ENCODE measurements at places on chromosomes 13 and 19. TPM values are rescaled to one million over a fixed set of nuclear protein-coding genes. Genes with fewer than 3 reads are reported as not detected.

GRCh38 chr13:20997301-20998161 is 63.9 kb downstream of the LATS2 start:
- H3K27me3 ChIP-seq = no peaks in the 10 kb centered on the region
- peak overlapping the region; percentile 53 for H3K4me3 ChIP-seq
- H3K36me3 ChIP-seq = peaks cover 8% of the 10 kb centered on the region
- peaks cover 52% of the 10 kb centered on the region for H3K4me1 ChIP-seq
- peak; percentile 36 for DNase-seq

DNA sequence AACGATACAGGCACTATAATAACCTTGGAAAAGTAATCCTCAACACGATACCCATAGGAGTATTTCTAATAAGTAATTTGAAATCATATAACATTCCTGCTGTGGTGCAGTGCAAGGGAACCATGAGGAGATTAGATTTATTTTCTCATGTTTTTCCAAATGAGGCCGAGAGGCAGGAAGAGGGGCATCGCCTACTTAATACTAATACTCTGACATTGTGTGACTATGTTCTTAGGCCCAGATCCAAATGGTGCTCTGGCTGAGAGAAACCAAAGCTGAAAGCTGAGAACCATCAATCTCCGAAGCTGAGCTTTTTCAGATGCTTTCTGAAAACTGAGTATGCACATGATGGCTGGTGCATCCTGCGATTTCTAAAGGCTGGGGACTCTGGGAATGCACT is 248.0 kb upstream of the MAB21L1 start:
- no peak overlapping the region for H3K4me3 ChIP-seq
- H3K27ac ChIP-seq = no peak overlapping the region
- H3K4me1 ChIP-seq = peaks cover 21% of the 10 kb centered on the region
- H3K27me3 ChIP-seq = no peaks in the 10 kb centered on the region

DNA sequence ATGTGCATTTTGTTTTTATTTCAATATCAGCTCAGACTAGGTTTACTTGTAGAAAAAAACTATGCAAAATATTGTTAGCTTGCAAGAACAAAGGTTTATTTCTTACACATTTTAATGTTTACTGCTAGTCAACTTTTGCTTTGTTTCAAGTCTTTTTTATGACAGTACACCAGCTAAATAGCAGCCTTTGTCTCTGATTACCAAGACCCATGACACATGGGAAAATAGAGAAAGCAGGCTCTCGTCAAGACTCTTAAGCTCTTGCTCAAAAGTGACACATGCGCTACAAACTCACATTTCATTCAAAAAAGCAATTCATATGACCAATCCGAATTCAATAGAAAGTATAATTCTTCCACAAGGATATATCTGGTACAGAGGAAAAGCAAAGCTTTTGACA is 642.3 kb upstream of the SLITRK1 start:
- no peak for DNase-seq
- no peak overlapping the region for H3K27ac ChIP-seq
- peaks cover 2% of the 10 kb centered on the region for H3K36me3 ChIP-seq
- H3K27me3 ChIP-seq = peaks cover 4% of the 10 kb centered on the region
- H3K4me1 ChIP-seq = no peaks in the 10 kb centered on the region

- no peaks in the 10 kb centered on the region for H3K27me3 ChIP-seq
- H3K4me1 ChIP-seq = peaks cover 14% of the 10 kb centered on the region
- H3K27ac ChIP-seq = no peak overlapping the region
- H3K36me3 ChIP-seq = peaks cover 42% of the 10 kb centered on the region
- DNase-seq = no peak
Observed at GRCh38 chr19:16216744-16217670, 19.3 kb downstream of the AP1M1 start.

- peaks cover under 1% of the 10 kb centered on the region for H3K27me3 ChIP-seq
- DNase-seq = no peak
- no peak overlapping the region for H3K4me3 ChIP-seq
- H3K4me1 ChIP-seq = no peaks in the 10 kb centered on the region
- no peak overlapping the region for H3K27ac ChIP-seq
Observed at GRCh38 chr13:82165396-82166174, 1716.7 kb downstream of the SLITRK1 start.

DNA sequence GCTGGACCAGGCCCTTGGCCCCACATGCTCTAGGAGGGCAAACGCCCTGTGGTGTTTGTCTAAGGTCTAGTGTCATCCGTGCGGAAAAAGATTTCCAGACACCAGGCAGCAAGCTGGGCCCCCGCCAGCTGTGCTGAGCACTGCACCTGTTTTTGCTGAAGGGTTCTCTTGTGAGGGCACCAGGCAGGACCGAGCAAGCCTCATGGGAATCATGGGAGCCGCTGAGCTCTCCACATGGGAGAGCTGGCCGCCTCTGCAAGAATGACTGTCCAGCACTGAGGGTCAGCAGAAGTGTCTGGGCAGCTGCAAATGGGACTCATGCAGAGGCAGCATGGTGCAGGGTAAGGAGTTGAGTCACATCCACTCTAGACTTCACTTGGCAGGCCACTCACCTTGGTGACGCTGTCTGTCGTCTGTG is 12.0 kb downstream of the B3GNT8 start:
- DNase-seq = no peak
- no peak overlapping the region for H3K4me3 ChIP-seq
- peaks cover 26% of the 10 kb centered on the region for H3K36me3 ChIP-seq
- no peaks in the 10 kb centered on the region for H3K27me3 ChIP-seq
- no peak overlapping the region for H3K27ac ChIP-seq

DNA sequence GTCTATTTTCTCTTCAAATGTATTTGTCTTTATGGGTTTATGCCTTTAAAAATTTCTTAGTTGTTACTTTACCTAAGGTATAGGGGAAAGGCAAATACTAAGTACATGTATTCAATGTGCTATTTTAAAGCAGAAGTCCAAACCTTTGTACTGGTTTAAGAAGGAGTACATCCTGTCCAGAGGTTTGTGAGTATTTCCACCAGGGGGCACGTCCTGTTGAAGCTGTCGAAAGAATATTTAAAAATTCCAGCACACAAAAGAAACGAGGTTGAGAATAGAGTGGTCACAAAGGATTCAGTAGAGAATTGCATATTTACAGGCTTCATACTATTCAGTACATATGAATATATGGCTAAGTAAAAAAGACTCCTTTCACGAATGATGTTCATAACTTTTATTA is 59.8 kb downstream of the URI1 start:
- peaks cover 25% of the 10 kb centered on the region for H3K4me1 ChIP-seq
- peaks cover 10% of the 10 kb centered on the region for H3K36me3 ChIP-seq
- no peak for DNase-seq
- H3K4me3 ChIP-seq = no peak overlapping the region
- no peaks in the 10 kb centered on the region for H3K27me3 ChIP-seq
- no peak overlapping the region for H3K27ac ChIP-seq

- peaks cover 3% of the 10 kb centered on the region for H3K4me1 ChIP-seq
- peaks cover 6% of the 10 kb centered on the region for H3K36me3 ChIP-seq
- no peak overlapping the region for H3K27ac ChIP-seq
- no peak overlapping the region for H3K4me3 ChIP-seq
Observed at GRCh38 chr13:113592571-113592970, 8.0 kb downstream of the TFDP1 start.

DNA sequence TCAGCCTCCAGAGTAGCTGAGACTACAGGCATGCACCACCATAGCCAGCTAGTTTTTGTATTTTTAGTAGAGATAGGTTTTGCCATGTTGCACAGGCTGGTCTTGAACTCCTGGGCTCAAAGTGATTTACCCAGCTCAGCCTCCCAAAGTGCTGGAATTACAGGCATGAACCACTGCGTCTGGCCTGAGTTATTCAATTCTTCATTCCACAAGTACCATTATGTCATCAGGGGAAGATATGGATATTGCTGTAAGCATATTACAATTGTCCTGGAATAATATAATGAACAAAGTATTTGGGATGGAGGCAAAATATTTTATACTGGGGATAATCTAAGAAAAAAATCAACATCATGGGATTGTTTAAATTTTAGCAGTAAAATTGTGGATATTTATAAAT is 646.0 kb upstream of the SLITRK6 start:
- no peaks in the 10 kb centered on the region for H3K27me3 ChIP-seq
- no peaks in the 10 kb centered on the region for H3K36me3 ChIP-seq
- H3K4me3 ChIP-seq = no peak overlapping the region
- no peak for DNase-seq
- H3K27ac ChIP-seq = peak overlapping the region; percentile 22
- H3K4me1 ChIP-seq = peaks cover 18% of the 10 kb centered on the region

- no peak overlapping the region for H3K27ac ChIP-seq
- H3K4me1 ChIP-seq = no peaks in the 10 kb centered on the region
- H3K36me3 ChIP-seq = no peaks in the 10 kb centered on the region
- no peak overlapping the region for H3K4me3 ChIP-seq
Observed at GRCh38 chr13:102903659-102904407, 58.0 kb downstream of the ERCC5 start.

DNA sequence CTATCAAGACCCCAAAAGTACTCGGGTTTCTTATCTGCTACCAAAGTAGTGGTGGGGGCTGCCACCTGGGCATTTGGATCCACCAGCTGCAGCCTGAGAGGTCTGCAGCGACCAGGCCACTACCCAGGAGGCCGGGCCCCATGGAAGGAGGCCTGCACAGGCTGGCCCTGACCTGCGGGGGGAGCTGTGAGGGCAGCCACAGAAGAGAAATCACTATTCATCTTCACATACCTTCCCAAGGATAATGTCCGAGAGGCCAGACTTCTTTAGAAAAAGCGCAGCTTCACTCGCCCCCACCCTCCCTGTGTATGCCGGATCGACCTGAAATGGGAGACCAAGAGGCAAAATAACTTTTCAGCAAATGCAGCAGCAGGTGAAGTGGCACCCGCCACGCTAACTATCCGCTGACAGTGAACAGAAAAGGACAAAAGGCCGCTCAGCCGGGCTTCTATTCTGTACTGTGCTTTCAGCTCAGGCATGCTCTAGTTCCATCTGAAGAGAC is 30.1 kb downstream of the EPS15L1 start:
- H3K4me1 ChIP-seq = peaks cover 48% of the 10 kb centered on the region
- H3K27me3 ChIP-seq = no peaks in the 10 kb centered on the region
- no peak overlapping the region for H3K27ac ChIP-seq
- no peak overlapping the region for H3K4me3 ChIP-seq
- no peak for DNase-seq

DNA sequence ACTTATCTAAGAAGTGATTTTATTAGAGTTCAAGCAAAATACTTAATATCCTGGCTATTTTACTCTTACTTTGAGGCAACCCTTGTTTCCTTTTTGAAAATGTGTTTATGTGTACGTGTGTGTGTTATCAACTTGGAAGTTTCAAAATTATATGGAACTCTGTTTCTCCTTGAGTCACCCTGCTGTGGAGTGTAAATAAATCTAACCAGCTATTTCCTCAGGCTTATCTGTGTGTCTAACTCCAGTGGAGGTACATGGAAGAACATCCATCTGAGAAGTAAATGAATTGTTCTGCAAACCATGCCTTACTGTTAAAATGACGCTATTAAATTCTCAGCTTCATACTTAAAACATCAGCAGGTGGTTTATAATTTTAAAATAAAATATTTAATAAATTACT is 583.4 kb upstream of the SLITRK5 start:
- H3K27me3 ChIP-seq = no peaks in the 10 kb centered on the region
- no peak overlapping the region for H3K4me3 ChIP-seq
- H3K27ac ChIP-seq = no peak overlapping the region
- peaks cover 14% of the 10 kb centered on the region for H3K4me1 ChIP-seq
- DNase-seq = no peak
- H3K36me3 ChIP-seq = no peaks in the 10 kb centered on the region

- H3K4me1 ChIP-seq = peaks cover 29% of the 10 kb centered on the region
- H3K4me3 ChIP-seq = peak overlapping the region; percentile 76
- no peak for DNase-seq
- peaks cover 9% of the 10 kb centered on the region for H3K27me3 ChIP-seq
- H3K27ac ChIP-seq = peak overlapping the region; percentile 68
Observed at GRCh38 chr19:45668342-45668871, 386 bp downstream of the GIPR start.

- DNase-seq = no peak
- no peaks in the 10 kb centered on the region for H3K36me3 ChIP-seq
- no peaks in the 10 kb centered on the region for H3K27me3 ChIP-seq
Observed at GRCh38 chr19:44927746-44928145, 13.3 kb downstream of the APOC1 start.

DNA sequence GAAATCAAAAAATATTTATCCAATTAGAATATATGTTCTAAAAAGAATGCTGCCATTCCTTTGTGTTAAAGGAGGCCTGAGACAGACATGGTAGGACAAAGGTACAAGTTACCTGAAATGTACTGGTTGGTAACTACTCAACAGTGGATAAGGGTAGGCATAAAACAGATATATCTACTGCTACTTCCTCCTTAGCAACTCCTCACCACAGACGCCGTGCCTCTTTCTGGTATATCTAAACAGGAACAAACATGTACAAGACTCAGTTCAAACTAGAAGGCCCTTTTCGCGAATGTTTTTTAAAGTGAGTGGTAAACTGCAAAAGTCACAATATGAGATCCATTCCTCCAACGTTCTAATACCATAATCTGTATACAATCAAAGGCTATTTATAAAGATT is 86.9 kb downstream of the TBC1D4 start:
- peaks cover 6% of the 10 kb centered on the region for H3K4me1 ChIP-seq
- DNase-seq = no peak
- H3K36me3 ChIP-seq = no peaks in the 10 kb centered on the region
- no peak overlapping the region for H3K27ac ChIP-seq

GRCh38 chr13:23377983-23378632 is 55.4 kb downstream of the SACS start:
- H3K27me3 ChIP-seq = no peaks in the 10 kb centered on the region
- no peak for DNase-seq
- H3K4me3 ChIP-seq = peak overlapping the region; percentile 54

DNA sequence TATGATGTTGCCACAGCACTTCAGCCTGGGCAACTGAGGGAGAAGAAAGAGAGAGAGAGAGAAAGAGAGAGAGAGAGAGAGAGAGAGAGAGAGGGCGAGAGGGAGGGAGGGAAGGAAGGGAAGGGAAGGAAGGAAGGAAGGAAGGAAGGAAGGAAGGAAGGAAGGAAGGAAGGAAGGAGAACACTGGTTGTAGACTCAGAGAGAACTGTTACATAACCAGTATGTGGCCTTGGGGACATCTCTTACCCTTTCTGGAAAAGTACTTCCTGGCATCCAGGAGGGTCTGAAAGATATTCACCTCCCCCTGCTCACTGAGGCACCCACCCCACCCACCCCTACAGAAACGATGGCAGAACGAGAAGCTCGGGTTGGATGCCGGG is 2.7 kb upstream of the ARHGEF1 start:
- H3K27me3 ChIP-seq = no peaks in the 10 kb centered on the region
- H3K4me1 ChIP-seq = peaks cover 13% of the 10 kb centered on the region
- H3K27ac ChIP-seq = no peak overlapping the region
- DNase-seq = no peak
- H3K4me3 ChIP-seq = no peak overlapping the region
- H3K36me3 ChIP-seq = no peaks in the 10 kb centered on the region

- no peak overlapping the region for H3K4me3 ChIP-seq
- H3K36me3 ChIP-seq = no peaks in the 10 kb centered on the region
- no peak for DNase-seq
- H3K4me1 ChIP-seq = no peaks in the 10 kb centered on the region
- no peaks in the 10 kb centered on the region for H3K27me3 ChIP-seq
- H3K27ac ChIP-seq = no peak overlapping the region
Observed at GRCh38 chr19:23957660-23958281, 43.1 kb downstream of the ZNF726 start.

GRCh38 chr13:19882231-19882630 is 18.8 kb upstream of the ZMYM5 start:
- no peaks in the 10 kb centered on the region for H3K36me3 ChIP-seq
- no peak for DNase-seq
- H3K4me1 ChIP-seq = no peaks in the 10 kb centered on the region
- H3K4me3 ChIP-seq = no peak overlapping the region
- no peaks in the 10 kb centered on the region for H3K27me3 ChIP-seq

Gene MBD3L3
- total RNA-seq = not detected

Gene SIGLEC5
- not detected for total RNA-seq

Gene GPC6
- total RNA-seq = 111 TPM

Gene ZNF154
- total RNA-seq = 15.7 TPM

Gene CYP4F8
- total RNA-seq = not detected

Gene FXYD3
- not detected for total RNA-seq

All from chondrocyte (in vitro differentiated cells).